Neural crest cell (in vitro differentiated cells): ENCODE measurements at places on chromosomes 3 and 15. TPM values are rescaled to one million over a fixed set of nuclear protein-coding genes. Genes with fewer than 3 reads are reported as not detected.

The STX19 gene
- total RNA-seq = not detected in 2 replicates

The EXD1 gene
- total RNA-seq = not detected in 2 replicates

The NANOGP8 gene
- total RNA-seq = 0.34 TPM in 1 of 2 replicates, not detected in the other

DNA sequence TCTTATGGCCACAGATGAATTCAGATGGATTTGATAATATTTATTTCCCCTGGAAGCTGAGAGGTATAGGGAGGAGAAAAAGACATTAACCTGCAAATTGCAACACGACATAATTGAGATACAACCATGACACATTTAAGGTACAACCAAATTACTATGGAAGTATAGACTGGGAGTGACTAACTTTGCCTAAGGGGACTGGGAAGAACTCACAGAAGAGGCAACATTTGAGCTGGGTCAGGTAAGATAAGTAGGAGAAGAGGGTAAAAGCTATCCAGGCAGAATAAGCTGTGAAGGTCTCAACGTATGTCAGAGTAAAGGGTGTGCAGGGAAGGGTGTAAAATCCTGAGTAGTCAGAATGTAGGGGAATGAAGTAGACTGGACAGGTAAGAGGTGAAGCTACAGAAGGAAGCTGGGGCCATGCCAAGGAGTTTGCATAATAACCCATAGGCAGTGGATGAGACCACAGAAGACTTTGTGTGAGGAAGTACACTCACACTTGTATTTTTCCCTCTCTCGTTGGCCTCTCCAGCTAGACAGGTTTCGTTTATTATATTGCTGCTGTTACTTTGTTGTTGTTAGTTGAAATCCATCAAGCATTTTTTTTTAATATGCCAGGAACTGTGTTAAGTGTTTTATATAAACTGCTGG is 28.0 kb upstream of the PTX3 start:
- no peak for DNase-seq
- H3K4me1 ChIP-seq = no peaks in the 10 kb centered on the region
- no peak overlapping the region for H3K27ac ChIP-seq
- no peaks in the 10 kb centered on the region for H3K27me3 ChIP-seq
- no peak overlapping the region for H3K4me3 ChIP-seq
- H3K36me3 ChIP-seq = peaks cover 3% of the 10 kb centered on the region
